ENCODE measurements at places on chromosomes 5 and 9.

GRCh38 chr5:82183828-82184227 is 94.3 kb downstream of the RPS23 start:
- DNase-seq, result no peak

GRCh38 chr9:71637375-71637774 is 130.9 kb downstream of the CEMIP2 start:
- DNase-seq, result no peak

GRCh38 chr5:165304193-165304827 is 1798.9 kb downstream of the MAT2B start:
- DNase-seq, result no peak

DNA sequence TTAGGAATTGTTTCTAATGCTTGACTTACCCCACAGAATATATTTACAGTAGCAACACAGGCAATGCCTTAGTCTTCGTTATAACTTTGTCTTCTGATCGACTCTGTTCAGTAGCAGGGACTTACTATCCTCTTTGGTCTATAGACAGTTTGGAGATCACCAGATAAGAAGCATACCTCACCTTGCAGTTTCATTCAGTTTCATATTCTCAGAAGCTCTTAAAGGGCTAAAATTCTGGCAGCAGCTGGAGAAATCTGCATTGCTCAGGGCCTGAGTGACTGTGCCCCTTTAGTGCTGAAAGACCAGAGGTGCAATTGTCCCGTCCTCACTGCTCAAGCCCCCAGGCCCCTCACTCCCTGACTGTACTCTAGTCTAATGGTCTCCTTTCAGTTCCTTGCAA is 26.0 kb downstream of the ZBTB43 start:
- DNase-seq, result no peak

GRCh38 chr5:128477944-128478343 is 60.1 kb downstream of the FBN2 start:
- DNase-seq, result no peak

DNA sequence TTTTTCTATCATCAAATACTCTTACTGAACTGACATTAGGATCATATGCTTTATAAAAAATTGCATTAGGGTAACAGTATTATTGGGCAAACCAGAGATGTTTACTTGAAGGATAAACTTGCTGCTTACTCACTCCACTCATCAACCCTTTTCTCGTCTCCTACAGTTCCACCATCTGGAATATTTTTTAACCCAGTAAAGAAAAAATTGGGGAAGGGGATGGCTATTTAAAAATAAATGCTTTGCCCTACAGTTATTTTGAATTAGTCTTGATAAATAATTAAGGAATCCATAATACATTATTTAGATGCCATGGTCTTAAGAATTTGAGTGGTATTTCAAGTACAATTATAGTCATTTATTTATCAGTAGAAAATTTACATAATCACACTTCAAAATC is 225.8 kb downstream of the MEF2C start:
- no peak for DNase-seq

DNA sequence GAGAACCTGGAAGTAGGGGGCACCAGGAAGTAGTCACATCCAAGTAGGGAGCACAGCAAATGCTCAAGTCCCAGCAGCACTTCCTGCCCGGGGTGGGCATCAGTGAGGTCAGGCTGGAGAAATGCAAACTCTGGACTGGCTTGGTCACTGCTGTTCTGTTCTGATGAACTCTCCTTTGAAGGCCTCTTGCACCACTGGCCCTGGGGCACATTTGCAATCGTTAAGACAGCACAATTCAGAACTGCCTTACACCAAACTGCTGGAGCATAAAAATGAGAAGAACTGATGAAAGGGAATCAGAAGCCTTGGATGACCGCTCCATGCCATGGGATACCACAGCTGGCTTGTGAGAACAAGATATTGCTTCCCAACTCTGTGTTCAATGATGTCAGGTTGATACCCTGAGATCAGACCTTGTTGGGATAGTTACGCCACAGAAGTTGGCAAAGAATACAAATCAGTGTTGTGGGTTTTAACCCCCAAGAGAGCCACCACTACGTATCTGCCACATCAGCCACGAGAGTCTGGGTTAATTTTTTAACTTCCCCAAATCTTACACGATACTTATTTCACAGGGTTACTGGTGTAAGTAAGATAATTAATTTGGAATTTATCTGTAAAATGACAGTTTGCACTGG is 42.3 kb upstream of the ZSWIM6 start:
- DNase-seq, result no peak

- DNase-seq, result no peak
Measured at GRCh38 chr9:106934442-106935238, 71.7 kb downstream of the ZNF462 start.

Data from NCI-H748 treated with DMSO at 0.1 percent for 48 hours (cell line).